Islet precursor cell (in vitro differentiated cells): ENCODE measurements at places on chromosomes 6 and 20.

- no peak for DNase-seq
These were observed 21.2 kb downstream of the GNAS-AS1 start for GRCh38 chr20:58829531-58829941.

DNA sequence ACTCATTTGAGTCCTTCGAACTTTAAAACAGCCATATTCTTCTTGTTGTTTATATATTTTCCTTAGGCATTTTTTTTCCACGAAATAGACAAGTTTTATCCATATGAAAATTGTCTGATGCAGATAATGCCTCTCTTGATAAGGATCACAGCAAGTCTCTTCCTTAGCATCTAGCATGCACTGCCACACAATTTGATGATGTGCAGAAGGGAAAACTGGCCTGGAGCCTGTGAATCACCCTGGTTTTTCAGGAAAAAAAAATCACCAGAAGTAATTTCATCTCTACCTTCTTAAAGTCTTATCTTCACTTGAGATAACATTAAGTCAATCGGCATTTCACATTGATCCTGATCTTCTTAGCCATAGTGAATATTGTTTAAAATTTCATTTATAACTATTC, 199.8 kb downstream of the TENT5A start:
- DNase-seq: no peak

DNA sequence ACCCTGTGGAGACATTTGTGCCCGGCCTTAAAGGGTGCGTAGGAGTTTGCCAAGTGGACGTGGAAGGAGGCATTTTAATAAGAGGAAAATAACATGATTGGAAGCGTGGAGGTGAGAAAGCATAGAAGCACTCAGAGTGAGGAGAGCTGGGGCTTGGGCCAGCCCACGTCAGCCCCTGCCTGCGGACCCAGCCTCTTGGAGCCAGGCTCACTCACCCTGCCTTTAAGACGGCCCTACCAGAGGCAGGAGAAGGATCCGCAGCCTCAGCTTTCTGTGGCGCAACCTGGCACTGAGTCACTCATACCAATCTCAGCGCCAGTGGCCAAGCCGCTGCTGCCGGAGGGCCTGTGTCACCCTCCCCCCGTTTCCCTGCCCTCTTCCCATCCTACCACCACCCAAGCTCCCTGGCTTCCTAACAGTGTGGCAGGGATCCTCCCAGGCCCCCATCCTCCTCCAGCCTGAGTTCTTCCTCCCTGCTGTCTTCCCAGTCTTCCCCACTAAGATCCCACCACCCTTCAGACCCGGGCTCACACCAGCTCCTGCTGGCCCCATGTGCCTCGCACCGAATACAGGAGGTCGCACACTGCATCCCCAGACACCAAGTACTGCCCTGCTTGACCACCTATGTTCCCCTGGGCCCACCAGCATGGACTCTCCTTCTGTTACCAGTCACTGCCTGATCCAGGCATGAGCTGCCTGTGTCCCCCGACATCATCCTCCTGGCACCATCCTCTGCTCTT, 285.2 kb downstream of the UST start:
- no peak for DNase-seq

DNA sequence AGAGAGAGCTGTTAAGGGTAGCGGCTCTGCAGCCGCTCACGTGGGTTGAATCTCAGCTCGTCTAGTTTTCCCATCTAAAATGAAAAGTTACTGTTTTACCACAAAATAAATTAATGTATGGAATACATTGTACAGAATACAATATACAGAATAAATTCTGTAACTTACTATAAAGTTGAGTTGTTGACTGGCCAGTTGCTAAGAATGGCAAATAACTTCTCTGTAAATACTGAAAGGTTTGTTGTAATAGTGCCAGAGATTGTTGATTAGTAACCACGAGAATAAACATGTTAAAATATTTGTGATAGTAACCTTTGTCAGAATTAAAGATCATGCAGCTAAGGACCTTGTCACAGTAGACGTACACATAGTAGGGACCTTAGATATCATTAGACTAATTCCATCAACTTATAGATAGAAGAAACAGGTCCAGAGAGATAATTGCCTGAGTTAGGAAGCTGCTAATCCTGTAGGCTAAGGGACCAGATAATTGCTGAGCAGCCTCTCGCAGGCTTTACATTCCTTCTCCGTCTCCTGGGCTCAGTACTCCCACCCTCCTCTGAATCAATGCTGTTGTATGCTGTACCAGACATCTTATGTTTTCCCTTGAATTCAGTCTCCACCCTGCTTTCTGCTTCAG, 544 bp upstream of the NRM start:
- DNase-seq: peak; percentile 83

- DNase-seq: peak; percentile 71
These were observed 586 bp upstream of the LST1 start for GRCh38 chr6:31585491-31585890.

DNA sequence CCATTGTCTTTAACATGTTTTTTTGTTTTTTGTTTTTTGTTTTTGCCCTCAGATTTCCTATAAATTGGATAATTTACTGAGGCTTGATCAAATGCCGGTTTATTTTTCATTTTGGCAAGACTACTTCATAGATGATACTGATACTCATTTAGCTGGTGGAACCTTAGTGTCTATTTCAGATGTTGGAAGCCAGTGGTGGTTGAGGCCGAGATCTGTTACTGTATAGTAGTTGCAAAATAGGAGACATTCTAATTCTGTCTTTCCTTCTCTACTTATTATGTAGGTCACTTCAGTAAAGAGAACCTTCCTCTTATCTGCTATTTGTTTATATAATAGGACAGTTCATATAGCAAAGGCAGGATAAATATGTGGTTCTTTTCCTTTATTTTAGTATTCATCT, 63.4 kb downstream of the STXBP5 start:
- DNase-seq: no peak

DNA sequence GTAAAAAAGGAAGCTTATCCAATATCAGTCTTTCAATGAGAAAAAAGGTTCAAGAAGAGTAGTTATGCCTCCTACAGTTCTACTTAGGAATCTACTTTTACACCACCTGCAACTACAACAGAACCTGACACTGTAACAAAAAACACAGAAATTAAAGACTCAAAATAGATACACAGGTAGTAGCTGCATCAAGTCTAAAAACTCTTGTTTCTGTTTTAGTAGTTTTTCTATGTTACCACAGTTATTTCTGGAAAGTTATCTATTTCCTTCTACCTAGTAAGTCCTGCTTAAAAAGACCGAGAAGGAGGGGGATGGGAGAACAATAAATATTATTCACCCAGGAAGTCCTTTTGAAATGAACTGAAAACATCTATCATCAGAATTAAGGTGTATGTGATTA, 52.5 kb downstream of the ATG5 start:
- DNase-seq: no peak

- DNase-seq: no peak
These were observed 165.0 kb downstream of the HTR1B start for GRCh38 chr6:77298283-77298682.

DNA sequence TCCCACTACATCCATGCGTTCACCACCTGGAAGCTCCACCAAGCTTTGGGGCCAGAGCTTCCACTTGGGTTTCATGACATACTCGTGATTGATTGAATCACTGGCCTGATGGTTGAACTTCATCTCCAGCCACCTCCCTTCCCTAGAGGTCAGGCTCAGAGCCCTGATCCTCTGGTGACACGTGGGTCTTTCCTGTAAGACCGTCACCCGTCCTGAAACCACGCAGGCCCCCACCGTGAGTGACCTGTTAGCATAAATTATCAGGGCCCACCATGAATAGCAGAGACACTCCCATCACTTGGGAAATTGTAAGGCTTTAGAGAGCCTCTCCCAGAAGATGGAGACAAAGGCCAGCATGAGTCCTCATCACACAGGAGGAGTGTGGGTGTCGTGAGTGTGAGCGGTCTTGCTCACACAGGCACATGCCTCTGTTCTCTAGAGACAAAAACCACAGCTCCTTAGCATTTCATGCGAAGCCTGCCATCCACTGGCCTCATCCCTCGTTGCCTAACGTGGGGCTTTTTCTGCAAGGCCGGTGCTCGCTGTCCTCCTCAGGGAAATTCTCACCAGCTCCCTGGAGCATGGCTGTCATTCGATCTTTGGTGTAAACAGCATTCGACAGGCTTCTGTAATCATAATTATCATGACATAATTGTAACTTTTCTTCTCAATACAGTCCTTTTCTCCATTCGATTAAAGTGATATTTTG, 65.1 kb upstream of the DUSP22 start:
- no peak for DNase-seq

- DNase-seq: peak; percentile 67
These were observed 233.5 kb downstream of the TMEM242 start for GRCh38 chr6:157089851-157090250.

DNA sequence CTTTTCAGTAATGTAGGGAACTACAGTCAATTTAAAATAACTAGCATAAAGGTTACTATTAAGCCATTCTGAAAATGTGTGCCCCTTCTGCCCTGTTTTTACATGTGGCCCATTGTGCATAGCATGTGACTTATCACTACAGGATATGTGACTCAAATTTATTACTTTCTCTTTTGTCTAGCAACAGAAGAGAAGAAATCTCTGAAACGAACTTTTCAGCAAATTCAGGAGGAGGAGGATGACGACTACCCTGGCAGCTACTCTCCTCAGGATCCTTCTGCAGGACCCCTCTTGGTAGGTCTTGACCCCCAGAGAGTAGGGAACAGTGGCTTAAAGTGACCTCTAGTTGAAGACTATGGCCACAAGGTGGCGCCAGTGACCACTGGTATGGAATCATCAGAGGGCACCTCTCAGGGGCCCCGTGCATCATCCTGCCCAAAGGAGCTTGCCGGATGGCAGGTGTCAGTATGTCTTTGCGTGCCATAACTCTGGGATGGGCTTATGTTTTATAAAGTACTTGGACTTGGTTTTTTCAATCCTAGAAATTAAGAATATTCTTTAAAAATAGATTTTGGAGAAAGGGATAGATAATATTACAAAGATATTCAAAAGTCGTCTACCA, 23.9 kb downstream of the RPRD1B start:
- peak; percentile 88 for DNase-seq

- DNase-seq: no peak
These were observed 10.6 kb downstream of the PDYN start for GRCh38 chr20:1983301-1983700.

GRCh38 chr20:45218124-45218523, 3.0 kb upstream of the SEMG2 start:
- DNase-seq: no peak

DNA sequence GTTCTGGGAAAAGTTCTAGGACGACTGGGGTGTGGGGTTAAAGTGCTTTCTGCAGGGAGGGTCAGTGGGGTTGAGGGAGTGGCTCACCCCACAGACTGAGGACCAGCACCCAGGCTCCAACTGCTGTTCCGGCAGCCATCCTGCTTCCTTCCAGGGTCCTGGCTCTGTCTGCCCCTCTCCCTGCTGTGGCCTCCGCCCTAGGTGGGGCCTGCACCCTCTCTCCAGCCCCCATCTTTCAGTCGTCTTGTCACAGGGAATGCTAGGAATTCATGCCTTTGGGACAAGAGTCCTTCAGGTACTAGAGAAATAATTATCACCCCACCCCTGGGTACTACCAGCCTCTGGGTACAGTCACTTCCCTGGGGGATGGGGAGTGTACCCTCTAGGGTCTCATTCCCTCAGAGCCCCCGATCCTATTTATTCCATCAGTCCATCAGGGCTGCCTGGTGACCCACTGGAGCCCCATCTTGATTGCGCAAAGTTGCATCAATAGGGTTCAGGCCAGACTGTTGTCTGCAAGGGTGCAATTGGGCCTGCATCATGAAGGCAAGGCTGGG, at the start of gene AGER:
Gene AGER, minus strand, starts transcription at position 170 of the 557 bp plus-strand sequence. Its CDS starts 31 bp downstream, at position 139.
- no peak for DNase-seq

- peak; percentile 74 for DNase-seq
These were observed 1383.5 kb upstream of the DEFB115 start for GRCh38 chr20:29873946-29874345.

DNA sequence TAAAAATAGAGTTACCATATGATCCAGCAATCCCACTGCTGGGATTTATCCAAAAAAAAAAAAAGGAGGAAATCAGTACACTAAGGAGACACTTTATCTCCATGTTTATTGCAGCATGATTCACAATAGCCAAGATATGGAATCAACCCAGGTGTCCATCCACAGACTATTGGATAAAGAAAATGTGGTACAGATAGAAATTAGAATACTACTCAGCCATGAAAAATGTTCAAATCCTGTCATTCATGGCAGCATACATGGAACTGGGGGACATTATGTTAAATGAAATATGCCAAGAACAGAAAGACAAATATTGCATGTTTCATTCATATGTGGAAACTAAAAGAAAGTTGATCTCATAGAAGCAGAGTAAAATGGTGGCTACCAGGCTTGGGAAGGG, 75.3 kb downstream of the ERMARD start:
- DNase-seq: no peak
